HEK293T (cell line): ENCODE measurements at places on chromosomes 6 and 20.
A peak's percentile ranks its signal among the peaks of the same experiment; 100 is the strongest.

- no peak for DNase-seq
These were observed 33.4 kb downstream of the SLC2A4RG start for GRCh38 chr20:63772781-63773518.

- DNase-seq: peak; percentile 40
These were observed 214.3 kb upstream of the MARCKS start for GRCh38 chr6:113642714-113643406.

DNA sequence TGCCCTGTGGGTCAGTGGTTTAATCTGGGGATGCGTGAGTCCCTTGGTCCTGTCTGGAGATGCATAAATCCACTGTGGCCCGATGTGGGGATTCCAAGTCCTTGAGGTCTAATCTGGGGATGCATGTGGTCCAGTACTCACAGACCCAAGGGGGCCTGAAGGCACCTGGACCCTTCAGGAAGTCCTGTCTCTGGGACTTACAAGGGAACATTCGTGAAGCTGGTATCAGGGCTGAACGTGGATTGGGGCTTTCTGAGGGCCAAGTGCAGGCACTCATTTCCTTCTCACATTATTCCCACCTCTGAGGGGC is 25.2 kb upstream of the GTSF1L start:
- DNase-seq: no peak

GRCh38 chr6:127464161-127464880 is 5.1 kb upstream of the KIAA0408 start:
- no peak for DNase-seq

DNA sequence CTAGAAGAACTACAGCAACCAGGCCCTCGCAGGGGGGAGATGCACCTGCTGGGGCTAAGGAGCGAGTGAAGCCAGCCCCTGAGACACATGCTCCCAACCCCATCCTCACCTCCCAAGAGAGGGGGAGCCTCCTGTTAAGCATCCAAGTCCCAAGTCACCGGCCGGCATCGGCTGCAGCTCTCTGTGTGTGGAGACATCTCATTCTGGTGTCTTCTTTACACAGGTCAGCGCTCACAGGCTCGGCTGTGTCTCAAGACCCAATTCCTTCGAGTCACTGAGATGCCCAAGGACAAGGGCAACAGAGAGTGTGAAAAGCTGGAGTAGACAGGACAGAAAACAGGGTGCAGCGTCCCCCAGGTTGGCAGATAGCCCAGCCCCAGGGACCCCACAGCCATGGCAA is 21.1 kb upstream of the MRGBP start:
- DNase-seq: no peak

DNA sequence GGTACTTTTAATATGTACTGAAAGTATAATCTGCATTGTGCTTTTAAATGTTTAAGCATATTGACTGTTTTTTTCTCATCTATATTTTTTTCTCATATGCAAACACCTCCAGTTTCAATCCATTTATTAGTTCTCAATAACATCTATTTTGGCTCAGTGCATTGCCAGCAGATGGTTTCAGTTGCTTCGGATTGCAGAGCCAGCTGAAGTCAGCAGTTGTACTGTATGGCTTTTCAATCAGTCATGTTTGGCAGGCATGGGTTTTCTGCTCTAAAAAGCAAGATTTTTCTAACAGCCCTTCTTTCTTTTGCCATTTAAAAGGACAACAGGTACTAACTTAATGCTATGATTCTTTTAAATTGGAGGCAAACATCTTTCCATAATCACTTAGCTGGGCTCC is 121.2 kb downstream of the CD109 start:
- DNase-seq: no peak

DNA sequence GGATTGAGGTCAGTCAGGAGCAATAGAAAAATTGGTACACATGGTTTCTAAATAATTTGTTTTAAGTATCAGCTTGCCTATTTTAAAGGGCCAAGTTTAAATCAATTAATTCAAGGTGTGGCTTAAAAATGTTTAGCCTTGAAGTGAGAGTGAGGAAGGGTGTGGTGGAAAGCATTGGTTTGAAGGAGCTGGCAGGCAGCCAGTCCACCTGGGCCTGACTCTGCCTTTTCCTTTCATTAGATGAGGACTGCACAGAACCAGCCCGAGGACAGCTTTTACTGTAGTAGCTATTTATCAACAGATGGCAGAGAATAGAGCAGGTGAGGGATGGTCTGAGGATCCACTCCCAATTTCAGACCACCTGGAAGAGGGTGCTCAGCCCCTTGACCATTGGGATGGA is 42.4 kb downstream of the DHX35 start:
- no peak for DNase-seq

DNA sequence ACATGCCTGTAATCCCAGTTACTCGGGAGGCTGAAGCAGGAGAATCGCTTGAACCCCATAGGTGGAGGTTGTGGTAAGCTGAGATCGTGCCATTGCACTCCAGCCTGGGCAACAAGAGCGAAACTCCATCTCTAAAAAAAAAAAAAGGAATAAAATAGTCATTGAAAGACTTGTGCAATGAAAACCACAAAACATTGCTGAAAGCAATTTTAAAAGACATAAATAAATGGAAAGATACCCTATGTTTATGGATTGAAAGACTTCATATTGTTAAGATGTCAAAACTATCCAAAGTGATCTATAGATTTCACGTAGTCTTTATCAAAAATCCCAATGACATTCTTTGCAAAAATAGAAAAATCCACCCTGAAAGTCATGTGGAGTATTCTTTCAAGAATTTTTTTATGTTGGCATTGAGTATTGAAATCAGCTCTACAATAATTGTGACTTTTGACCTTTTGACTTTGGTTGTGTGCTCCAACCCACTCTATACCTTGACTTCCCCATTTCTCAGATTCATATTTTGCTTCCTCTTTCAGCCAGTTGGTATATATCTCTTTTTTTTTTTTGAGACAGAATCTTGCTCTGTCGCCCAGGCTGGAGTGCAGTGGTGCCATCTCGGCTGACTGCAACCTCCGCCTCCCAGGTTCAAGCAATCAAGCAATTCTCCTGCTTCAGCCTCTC is 45.5 kb upstream of the SLC23A2 start:
- no peak for DNase-seq

DNA sequence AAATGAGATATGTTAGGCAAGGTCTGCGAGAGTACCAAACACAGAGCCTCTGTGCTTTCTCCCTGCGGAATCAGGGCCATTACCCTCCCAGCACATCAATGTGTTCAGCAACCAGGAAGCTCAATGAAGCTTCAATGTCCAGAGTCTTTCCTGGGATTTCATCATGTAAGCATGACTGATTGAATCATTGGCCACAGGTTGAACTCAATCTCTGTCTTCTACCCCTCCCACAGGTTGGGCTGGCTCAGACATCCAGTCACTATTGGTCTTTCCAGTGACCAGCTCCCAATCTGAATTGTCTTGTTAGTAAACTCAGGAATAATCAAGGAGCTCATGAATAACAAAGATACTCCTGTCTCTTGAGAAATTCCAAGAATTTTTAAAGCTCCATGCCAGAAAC is 2.7 kb upstream of the DTD1 start:
- no peak for DNase-seq

GRCh38 chr6:108727966-108728730 is 120.1 kb upstream of the ARMC2 start:
- no peak for DNase-seq

GRCh38 chr6:36387440-36388303 is at the start of gene ETV7:
Gene ETV7, minus strand, starts transcription at chr6:36387669. Its CDS starts 128 bp downstream, at chr6:36387541.
- no peak for DNase-seq

DNA sequence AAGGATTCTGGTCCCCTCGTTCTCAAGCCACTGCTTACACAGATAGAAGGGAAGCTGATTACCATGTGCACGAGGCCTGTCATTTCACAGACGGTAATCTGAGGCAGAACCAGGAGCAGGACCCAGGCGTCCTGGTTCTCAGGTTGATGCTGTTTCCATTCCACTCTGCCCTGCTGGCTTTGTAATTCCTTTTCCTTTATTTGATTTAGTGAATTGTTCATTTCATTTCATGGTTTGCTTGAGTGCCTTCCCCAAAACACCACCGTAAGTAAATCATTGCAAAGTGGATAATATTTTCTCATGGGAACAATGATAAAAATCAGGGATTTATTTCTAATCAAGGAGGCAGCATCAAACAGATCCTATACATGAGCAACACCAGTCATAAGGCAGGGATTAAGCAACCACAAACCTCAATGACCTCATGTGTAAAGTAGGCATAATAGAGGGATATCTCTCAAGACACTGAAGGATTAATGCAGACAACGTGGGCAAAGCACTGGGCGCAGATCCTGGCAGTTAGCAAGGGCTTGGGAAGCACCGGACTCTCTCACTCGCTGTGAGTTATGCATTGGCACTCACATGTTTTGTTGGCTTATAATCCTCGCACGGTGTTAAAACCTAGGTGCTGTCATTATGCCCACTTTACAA is 229.5 kb upstream of the FOXQ1 start:
- no peak for DNase-seq

DNA sequence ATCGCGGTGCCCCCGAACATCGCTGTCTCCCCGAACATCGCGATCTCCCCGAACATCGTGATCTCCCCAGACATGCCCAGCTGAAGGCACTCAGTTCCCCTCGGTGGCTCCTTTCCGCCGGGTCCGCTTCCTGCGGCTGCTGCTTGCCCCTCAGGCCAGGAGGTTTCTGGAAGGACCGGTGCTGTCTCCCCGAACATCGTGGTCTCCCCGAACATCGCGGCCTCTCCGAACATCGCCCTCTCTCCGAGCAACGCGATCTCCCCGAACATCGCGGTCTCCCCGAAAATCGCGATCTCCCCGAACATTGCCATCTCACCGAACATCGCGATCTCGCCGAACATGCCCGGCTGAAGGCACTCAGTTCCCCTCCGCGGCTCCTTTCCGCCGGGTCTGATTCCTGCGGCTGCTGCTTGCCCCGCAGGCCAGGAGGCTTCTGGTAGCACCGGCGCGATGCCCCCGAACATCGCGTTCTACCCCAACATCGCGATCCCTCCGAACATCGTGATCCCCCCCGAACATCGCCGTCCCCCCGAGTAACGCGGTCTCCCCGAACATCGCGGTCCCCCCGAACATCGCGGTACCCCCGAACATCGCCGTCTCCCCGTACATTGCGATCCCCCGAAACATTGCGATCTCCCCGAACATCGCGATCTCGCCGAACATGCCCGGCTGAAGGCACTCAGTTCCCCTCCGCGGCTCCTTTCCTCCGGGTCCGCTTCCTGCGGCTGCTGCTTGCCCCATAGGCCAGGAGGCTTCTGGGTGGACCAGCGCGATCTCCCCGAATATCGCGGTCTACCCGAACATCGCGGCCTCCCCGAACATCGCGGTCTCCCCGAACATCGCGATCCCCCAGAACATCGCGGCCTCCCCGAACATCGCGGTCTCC is 808 bp downstream of the ULBP1 start:
- no peak for DNase-seq

GRCh38 chr6:146851837-146852236 is 253.1 kb downstream of the ADGB start:
- no peak for DNase-seq

GRCh38 chr6:3281631-3282475 is 23.1 kb downstream of the PSMG4 start:
- DNase-seq: no peak

DNA sequence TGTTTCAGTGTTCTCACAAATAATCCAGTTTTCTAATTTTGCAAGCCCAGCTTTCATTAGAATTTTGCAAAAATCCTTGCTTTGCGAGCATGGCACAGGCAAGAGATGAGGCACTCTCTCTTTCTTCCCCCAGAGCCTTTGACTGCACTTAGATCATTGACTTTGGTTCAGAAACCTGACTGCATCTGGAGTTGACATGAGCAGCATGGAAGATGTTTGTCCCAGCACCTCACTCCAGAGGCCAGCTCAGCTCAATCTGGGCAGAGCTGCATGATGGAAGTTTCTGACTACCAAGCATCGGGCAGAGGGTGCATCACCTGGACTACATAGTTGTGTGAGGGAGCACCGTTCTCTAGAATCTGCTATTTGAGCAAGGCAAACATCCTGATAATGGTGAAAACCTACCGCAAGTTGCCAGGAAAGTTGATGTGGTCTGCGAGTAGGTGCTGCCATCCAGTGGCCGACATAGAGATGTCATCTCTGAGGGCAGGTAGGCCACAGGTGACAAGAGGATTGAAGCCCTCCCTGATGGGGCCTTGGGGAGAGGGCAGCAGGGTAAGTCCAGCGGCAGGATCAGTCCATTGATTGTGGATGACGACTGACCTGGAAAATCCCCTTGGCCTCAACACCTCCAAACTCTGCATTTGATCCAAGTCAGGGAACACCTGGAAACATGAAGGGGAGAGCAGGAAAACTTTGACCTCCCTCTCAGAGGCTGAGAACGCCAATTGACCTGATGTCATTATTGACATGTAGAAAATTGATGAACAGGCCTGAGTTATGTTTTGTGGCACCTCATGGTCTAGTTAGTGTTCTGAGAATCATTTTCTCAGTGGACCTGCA is 3.8 kb upstream of the LPA start:
- DNase-seq: peak; percentile 63

DNA sequence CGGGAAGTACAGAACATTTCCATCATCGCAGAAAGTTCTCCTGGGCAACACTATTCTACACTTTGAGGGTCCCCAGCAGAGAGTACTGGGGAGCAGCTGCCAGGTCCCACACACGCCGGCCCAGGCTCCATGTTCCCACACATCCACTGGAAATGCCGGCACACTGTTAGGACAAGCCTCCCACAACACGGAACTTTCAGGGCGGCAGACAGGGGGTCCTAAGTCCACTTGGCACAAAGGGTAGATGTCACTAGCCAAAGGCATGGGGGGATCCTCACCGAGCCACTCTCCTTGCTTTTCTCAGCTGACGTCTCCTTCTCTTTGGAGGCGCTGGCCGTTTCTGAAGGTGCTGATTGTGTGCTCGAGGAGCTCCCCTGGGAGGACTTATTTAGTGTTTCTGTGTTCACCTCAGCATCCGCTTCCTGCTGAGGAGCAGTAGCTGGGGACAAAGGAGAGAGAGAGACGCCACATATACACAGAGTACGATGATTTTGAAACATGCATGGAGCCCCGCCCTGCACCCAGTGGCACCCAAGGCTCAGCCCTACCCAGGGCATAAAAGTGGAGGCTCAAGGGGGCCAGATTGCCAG is 135.4 kb downstream of the ZMYND8 start:
- no peak for DNase-seq

DNA sequence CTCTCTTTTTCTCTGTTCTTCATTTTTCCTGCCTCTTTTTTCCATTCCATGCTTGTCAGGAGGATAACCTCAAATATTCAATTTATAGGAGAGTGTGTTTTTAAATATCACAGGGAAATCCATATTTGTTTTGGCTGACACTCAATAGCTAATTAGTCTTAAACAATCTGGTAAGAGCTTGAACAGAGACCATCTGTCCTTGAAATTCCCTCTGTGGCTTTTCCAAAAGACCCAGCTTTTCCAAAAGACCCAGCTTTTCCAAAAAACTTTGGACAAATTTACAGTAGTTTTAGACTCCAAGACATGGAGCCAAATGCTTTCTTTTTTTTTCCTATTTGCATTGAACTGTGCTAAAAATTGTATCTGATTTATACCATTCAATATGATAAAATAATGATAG is 127.4 kb upstream of the FAM83B start:
- no peak for DNase-seq

DNA sequence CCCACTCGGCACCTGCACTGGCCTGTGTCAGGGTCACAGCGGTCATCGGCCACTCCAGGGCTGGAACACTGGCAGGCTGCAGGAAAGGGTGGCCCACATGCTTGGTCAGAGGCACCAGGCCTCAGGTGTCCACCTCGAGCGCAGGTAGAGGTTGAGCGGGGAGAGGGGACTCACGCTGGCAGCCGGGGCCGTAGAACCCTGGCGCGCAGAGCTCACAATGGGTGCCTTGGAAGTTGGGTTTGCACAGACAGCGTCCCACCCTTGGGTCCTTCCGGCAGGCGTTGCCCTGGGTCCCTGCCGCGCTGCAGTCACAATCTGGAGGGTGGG is 28.9 kb downstream of the LAMA5 start:
- no peak for DNase-seq

- no peak for DNase-seq
These were observed 3.6 kb upstream of the FOXC1 start for GRCh38 chr6:1605893-1606779.

GRCh38 chr6:90351696-90352095 is 55.1 kb upstream of the BACH2 start:
- no peak for DNase-seq
